Inflammatory macrophage (primary cell): ENCODE measurements at places on chromosomes 7 and 10.

- no peak for DNase-seq
These were observed 10.1 kb upstream of the LAT2 start for GRCh38 chr7:74199551-74200355.

GRCh38 chr10:58477122-58477521 is 35.5 kb upstream of the BICC1 start:
- no peak for DNase-seq

DNA sequence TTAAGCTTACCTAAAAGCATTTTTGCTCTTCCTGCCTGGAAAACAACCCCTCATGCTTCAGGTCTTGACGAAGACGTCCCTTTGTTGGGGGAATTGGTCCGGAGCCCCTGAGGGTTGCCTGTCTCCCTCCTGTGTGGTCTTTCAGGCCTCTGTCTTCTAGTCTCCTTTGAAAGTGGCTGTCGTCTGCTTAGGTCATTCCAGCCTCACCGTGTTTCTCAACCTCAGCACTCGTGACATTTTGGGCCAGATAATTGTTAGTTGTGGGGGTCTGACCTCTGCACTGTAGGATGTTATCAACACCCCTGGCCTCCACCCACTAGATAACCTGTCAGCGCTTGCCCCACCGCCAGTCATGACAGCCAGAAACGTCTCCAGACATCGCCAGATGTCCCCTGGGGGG is 219.1 kb downstream of the TCF7L2 start:
- no peak for DNase-seq

- no peak for DNase-seq
These were observed 31.0 kb downstream of the CDCA7L start for GRCh38 chr7:21914671-21915070.

DNA sequence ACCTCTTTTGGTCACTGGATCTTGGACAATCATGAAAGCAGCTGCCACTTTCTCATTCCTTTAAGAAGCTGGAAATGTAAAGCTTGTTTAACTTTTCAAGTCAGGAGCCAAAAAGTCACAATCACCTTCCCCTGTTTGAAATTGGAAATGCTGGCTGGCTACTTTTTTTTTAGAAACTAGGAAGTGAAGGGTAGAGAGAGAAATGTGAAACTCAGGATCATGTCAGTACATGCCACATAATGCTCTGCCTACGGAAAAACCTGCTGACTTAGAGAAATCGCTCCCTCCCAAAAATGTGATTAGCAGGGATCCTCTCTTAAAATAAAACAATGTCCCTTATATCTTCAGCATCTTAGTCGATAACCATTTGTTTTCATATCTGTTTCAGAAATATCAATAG is 188.4 kb upstream of the C7orf33 start:
- no peak for DNase-seq

DNA sequence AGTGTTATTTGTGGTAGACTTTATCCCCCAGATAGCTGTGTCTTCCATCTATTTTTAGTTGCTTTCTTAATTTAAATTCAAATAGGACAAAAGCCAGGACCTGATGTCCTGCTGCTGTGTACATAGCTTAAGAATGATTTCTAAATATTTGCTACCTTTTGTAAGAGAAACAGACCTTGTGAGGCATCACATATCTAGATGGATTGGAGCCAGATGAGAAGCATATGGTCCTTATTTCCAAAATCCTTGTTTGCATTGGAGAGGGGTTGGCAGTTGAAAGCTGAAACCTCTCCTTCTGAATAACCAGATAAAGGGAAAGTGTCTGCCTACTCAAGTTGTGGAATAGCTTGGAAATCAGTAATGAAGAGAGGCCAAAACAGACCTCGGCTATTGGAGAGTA is 50.7 kb upstream of the AMPH start:
- no peak for DNase-seq

GRCh38 chr10:101123085-101123814 is 7.8 kb upstream of the TLX1 start:
- no peak for DNase-seq

- DNase-seq: no peak
These were observed 93.1 kb downstream of the EPC1 start for GRCh38 chr10:32253821-32254220.

GRCh38 chr10:89504691-89505090 is 30.7 kb downstream of the SLC16A12 start:
- no peak for DNase-seq

DNA sequence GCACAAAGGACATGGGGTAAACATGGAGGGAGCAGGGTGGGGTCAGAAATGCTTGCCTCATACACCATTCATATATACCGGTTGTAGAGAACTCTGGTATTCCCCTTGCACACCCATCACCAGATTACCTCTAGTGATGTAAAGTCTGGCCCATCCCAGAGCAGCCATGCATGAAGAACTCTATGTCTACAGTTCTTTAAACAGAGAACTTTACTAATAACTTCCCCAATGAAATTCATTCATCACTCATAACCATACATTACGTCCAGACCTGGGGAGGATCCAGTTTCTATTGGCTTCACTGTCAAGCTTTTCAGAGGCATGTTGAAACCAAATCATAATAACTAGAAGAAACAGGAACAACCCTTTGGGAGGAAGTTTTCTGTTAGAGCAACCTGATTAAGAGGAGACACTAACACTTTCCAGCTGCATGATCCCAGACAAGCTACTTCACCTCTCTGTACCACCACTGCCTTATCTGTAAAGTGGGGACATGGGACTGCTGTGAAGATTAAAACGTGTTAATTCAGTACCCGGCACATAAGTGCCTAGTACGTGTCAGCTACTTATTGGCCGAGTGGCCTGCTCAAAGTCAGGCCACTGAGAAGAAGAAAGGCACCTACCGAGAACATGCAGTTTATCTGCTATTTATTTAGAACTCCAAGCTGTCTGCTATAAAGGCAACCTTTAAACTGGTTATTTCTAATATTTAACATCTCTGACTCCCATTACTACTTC is 59.7 kb downstream of the IGF2BP3 start:
- DNase-seq: peak; percentile 58

- no peak for DNase-seq
These were observed 259.9 kb upstream of the SP4 start for GRCh38 chr7:21167942-21168341.

GRCh38 chr7:105602325-105603305 is 21.3 kb upstream of the EFCAB10 start:
- DNase-seq: no peak

DNA sequence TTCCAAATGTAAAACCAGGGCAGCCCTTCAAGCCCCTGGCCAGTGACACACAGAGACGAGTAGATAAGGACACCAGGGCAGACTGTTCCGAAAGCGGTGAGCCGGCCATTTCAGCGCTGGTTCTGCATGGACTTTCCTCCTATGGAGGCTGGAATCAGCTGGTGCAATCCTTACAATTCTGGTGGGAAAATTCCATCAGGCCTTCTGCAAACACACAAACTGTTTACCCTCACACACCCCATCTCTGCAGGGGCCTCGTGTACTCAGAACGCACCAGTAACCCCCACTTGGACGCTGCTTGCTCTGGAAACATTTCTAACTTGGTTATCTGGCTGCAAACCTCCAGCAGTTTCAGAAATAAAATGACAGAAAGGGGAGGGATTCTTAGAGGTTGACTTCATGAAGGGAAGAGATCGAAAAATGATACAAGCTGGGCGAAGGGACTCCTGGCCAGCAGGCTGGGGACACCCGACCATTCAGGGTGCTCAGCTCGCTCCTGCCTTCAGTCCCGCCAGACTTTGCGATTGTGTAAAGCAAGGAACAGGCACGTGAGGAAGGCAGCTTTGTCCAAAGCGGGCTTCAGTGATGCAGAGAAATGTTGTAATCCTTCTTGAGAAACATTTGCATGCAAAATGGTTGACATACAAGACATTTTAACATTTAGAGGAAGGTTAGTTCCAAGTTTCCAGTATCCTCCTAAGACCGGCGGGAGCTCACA is 19.7 kb upstream of the SHH start:
- DNase-seq: no peak

GRCh38 chr7:128865996-128866877 is 3.6 kb downstream of the ATP6V1F start:
- no peak for DNase-seq

GRCh38 chr7:157682946-157683746 is 346.3 kb downstream of the DNAJB6 start:
- no peak for DNase-seq

DNA sequence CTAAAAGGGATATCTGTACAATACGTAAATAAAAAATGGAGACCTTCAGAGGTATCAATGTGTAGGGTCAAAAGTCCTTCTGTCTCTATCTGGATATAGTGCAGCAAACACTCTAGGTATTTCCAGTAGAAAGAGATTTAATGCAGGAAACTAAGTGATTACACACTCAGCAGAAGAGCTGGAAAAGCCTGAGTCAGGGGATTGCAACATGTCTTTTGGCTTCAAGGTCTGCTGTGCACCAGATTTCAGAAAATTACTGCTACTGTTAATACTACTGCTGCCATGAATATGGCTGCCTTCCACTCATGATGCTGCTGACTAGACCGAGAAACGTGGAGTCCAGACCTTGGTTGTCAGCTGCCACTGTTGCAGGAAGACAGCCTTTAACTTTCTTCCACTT is 94.9 kb upstream of the DLX6 start:
- no peak for DNase-seq

- peak; percentile 38 for DNase-seq
These were observed 114.9 kb downstream of the IPMK start for GRCh38 chr10:58152673-58153263.

DNA sequence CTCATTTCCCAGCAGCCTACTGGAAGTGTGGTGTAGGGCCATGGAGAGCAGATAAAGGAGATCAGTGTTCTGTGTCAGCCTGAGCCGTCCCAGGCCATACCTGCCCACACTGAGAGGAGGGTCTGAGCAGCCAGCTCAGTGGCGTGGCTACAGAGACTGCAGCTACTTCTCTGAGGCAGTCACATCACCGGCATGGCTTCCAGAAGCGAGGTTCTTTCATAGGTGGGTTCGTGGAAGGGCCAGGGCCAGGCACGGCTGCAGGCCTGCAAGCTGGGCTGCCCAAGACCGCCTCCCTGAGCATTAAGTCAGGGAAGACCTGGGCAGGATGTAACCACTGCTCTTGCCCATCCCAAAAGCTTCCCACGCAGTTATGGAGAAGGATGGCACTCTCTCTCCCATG is 34.9 kb downstream of the LDB3 start:
- DNase-seq: no peak

GRCh38 chr10:33123680-33124079 is 165.7 kb upstream of the ITGB1 start:
- no peak for DNase-seq

GRCh38 chr7:87528730-87529129 is 53.2 kb upstream of the ABCB4 start:
- DNase-seq: no peak

- DNase-seq: no peak
These were observed 73.2 kb upstream of the PPP1R3C start for GRCh38 chr10:91705948-91706670.

- DNase-seq: no peak
These were observed 225.1 kb downstream of the GATA3 start for GRCh38 chr10:8279598-8279997.

DNA sequence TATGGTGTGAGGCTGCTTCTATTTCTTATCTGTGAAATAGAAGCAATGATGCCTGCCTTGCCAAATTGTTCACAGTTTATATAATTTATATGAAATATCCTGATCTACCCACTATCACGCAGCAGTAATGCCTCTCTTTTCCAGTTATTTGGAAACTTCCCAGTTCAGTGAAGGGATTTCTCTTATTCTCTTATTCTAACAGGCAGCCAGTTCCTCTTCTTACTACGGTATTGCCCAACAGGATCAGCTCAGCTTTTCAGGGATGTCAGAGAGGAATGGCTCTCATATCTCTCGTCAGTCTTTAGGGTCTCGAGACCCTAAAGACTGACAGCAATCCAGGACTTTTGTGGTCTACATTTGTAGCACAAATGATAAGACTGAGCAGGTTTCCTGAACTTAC is 215.6 kb downstream of the CREB5 start:
- peak; percentile 43 for DNase-seq

GRCh38 chr10:13053794-13054462 is 46.0 kb upstream of the OPTN start:
- no peak for DNase-seq

DNA sequence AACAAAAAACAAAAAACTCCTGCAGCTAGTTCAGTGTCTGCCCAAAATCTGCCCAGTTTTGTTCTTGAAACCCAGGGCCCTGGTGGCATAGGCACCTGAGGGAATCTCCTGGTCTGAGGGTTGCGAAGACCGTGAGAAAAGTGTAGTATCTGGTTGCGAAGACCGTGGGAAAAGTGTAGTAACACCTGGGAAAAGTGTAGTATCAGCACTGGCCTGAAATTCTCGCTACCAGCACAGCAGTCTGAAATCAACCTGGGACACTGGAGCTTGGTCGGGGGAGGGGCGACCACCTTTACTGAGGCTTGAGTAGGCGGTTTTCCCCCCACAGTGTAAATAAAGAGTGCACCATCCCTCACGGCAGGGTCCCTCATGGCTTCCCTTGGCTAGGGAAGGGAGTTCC is 82.5 kb upstream of the SP4 start:
- no peak for DNase-seq

GRCh38 chr7:105112440-105113418 is 98.7 kb downstream of the KMT2E start:
- DNase-seq: no peak

- no peak for DNase-seq
These were observed 319.2 kb downstream of the CDC14C start for GRCh38 chr7:49243521-49243920.

GRCh38 chr10:5892007-5892406 is 2.0 kb downstream of the FBH1 start:
- no peak for DNase-seq

DNA sequence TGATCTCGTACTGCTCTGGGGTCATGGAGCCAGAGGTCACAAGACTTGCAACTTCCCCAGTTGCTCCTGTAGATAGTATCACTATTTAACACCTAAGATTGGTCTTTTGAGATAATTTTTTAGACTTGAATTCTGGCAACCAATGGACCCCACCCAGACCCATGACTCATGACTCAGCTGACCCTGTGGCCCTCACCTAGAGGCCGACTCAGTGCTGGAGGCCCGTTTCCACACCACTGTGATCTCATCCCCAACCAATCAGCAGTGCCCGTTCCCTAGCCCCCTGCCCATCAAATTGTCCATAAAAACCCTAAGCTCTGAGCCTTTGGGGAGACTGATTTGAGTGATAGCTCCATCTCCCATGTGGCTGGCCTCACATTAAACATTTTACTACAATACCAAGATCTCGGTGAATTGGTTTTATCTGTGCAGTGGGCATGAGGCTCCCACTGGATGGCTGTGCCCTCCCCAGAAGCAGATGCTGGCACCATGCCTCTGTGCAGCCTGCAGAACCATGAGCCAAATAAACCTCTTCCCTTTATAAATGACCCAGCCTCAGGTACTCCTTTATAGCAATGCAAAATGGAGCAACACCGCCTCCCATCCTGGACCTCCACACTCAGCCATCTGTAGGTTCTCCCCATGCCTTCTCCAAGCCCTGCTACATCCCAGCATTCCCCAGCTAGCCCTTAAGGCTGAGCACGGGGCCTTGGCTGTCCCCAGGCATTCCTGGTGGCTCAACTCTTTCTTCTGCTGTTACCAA is 98.8 kb downstream of the PRKAG2 start:
- DNase-seq: no peak

GRCh38 chr7:64619705-64620104 is 46.2 kb upstream of the ZNF107 start:
- no peak for DNase-seq
